ENCODE measurements at places on chromosomes 6 and 20.

- no peak for DNase-seq
Observed at GRCh38 chr20:9966966-9967365, 67.8 kb upstream of the ANKEF1 start.

GRCh38 chr20:38135651-38136420 lies 29.2 kb downstream of the TGM2 start:
- DNase-seq, result no peak

- no peak for DNase-seq
Observed at GRCh38 chr6:82138075-82138791, 109.3 kb downstream of the IBTK start.

GRCh38 chr6:54877713-54878317 lies 31.2 kb downstream of the FAM83B start:
- DNase-seq, result no peak

GRCh38 chr6:164208371-164208770 lies 793.9 kb downstream of the QKI start:
- DNase-seq, result no peak

DNA sequence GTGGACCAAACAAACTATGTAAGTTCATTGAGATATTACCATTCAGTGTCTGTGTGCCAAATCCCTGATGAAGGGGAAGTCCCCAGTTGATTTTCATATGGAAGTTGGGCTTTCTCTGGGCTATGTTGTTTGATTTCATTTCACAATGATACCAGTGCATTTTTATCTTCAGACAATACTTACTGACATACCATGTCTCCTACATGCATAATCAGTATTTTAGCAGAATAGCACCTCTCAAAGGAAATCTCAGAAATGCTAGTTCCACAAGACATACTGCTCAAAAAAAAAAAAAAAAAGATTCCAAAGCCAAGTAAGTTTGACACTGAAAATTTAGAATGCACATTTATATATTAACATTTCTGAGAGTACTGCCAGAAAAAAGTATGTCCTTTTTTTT lies 168.8 kb upstream of the RNF217 start:
- no peak for DNase-seq

GRCh38 chr20:59195316-59195993 lies 31.8 kb downstream of the ZNF831 start:
- no peak for DNase-seq

GRCh38 chr6:26327450-26328264 lies 37.3 kb upstream of the BTN3A2 start:
- DNase-seq, result peak; percentile 76

- DNase-seq, result no peak
Observed at GRCh38 chr20:25336561-25337422, 53.8 kb downstream of the ABHD12 start.

DNA sequence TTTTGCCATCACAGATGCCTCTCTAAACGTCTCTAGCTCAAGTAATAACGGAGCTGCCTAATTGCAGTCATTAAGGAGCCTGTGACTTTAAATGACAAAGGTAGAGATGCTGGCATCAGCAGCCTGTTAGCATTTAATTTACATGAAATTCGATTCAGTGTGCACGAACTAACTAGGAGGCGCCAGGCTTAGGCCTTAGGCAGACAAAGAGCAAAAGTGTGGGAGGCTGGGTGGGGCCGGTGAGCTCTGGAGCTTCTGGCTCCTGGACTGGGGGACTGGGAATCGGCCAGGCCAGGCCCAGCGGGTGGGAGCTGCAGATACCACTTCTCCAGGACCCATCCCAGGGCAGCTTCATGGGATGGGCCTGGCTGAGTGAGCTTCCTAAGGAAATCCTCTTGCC lies 170.0 kb upstream of the AGPAT4 start:
- no peak for DNase-seq

DNA sequence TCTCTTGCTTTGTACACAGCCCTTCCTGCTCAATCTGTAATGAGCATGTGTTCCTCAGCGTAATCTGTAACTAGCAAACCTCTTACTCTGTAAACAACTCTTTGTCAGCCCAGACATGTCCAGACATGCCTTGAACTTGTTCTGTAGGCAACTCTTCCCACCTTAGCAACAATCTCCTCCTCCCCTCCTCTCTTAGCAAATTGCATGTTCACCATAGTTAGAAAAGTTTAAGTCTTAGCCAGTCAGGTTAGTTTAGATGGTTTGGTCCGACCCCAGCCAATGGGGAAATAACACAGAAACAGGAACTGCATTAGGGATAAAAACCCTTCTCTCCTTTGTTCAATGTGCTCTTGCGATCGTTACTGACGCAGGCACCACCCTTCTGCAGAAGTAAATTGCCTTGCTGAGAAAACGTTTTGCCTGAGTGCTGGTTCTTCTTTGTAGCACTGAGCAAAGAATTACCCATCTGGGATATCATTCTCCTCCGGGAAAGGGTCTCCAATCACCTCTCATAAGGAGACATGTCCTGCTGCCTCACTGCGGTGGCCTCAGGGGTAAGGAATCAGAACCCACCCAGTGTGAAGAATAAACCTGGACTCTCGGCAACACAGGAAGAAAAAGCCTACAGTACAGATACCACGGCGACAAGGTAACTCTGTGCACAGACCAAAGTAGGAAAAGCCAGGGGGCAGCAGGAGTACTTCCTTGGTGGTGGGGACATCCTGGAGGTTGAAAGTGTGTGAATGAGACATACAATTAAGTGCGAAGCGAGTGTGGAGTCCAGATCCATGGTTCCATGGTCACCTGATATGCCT lies 26.2 kb downstream of the PLN start:
- no peak for DNase-seq

GRCh38 chr6:125095580-125096301 lies 57.8 kb upstream of the TPD52L1 start:
- DNase-seq, result no peak

- DNase-seq, result no peak
Observed at GRCh38 chr6:25482996-25483395, 169.0 kb upstream of the SCGN start.

- DNase-seq, result no peak
Observed at GRCh38 chr20:63402181-63402859, 41.2 kb upstream of the CHRNA4 start.

- DNase-seq, result no peak
Observed at GRCh38 chr20:61806314-61806713, 259.4 kb downstream of the TAF4 start.

GRCh38 chr20:37934634-37935375 lies 31.9 kb downstream of the VSTM2L start:
- DNase-seq, result no peak

DNA sequence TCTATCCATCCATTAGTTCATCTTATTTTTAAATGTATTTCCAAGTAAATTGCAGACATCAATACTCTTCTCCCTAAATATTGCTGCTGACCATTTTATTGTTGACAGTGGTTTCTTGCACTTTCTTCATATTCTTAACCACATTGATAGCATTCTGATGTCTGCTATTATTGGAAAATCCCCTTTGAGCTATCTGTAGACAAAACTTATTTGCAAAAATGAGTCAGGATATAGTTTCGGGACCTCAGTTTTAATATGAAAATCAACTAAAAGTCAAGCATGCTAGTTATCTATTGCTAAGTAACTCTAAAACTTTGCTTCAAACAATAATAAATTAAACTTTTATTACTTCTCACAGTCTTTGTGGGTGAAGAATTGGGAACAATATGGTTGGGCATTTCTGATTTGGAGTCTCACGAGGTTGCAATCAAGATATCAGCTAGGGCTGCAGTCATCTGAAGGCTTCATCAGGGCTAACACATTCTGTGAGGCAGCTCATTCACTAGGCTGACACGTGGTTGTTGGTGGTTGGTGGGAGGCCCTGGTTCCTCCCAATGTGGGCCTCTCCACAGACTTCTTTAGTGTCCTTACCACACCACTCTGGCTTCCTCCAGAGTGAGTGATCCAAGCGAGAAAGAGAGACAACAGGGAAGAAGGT lies 32.7 kb downstream of the CD109 start:
- peak; percentile 58 for DNase-seq

DNA sequence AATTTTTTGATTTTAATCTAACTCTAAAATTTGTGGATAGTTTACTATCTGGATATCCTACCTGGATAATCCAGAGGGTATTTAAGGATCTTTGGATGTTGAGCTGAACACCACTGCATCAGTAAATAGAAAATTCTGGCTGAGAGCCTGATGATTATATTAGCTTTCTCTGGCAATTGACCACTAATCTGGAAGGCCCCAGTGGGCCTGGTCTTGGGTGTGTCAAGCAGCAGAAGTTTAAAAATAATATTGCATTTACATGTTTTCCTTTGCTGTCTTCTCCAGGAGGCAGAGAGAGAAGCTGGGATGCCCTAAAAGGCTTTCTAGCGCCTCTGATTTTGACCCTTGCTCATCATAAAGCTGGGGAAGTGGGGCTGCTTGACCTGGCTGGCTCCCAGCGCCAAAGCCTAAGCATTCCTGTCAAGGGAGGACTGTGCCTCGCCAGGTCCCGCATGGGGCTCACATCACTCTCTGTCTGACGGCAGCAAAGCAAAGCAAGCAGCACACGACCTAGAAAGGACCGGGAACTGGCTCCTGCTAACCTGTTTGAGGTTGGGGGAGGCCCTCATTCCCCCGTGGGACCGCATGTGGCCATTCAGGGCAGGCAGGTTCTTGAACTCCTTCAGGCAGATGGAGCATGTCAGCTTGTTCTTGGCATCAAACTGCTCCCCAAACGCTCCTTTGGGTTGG lies 46.6 kb upstream of the MRPS10 start:
- DNase-seq, result no peak

- no peak for DNase-seq
Observed at GRCh38 chr6:126302191-126302590, 37.7 kb upstream of the CENPW start.

- DNase-seq, result no peak
Observed at GRCh38 chr6:158768436-158768835, 50.7 kb downstream of the EZR start.

DNA sequence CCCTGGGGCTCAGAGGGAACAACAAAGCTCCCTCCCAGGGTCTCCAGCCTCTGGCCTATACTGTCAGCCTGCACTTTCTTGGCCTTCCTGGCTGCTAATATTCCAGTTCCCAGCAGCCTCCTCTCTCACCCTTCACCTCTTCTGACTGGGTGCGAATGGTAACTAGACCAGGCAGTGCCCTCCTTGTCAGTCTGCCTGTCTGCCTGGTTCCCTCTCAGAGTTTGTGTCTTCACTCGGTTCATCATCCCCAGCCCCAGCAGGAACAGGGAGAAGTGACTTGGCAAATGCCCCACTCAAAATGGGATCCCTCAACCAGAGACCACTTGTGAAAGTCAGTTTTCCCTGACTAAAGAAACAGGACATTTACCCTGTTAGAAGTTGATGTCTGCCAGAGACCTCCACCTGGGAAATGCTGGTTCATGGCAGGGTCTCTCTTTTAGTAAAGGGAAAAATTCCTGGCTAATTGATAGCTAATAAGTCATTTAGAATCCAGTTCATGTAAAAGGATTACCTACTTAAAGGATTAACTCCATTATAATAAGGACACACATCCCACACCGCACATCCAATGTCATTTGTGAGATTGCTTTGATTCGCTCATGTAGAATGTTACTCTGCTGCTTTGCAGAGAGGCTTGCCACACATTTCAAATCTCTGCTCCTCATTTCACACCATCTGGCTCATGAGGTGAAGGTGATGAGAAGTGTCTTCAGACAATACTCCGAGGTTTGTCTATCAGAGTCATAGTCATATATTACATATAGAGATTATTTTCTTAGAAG lies 18.6 kb upstream of the MICB start:
- no peak for DNase-seq

GRCh38 chr20:14553774-14554534 lies 216.5 kb upstream of the FLRT3 start:
- DNase-seq, result no peak

DNA sequence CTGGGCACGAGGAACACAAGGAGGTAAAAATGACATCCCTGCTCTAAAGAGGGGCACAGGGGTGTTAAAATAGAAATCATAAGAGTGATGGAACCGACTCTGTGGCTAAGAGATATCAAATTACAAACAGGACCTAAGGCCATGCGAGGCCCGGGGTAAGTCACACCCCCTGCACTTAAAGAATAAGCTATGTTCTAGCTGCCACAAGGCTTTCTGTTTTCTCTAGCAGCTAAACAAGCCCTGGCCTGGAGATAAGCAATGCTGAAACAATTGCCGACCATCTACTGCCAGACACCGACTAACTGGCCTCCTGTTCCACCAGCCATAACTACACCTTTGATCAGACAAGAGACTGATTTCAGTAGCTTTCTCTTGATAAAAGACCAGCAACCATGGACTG lies 32.4 kb downstream of the MDGA1 start:
- no peak for DNase-seq

- DNase-seq, result no peak
Observed at GRCh38 chr6:25103603-25104002, 167.8 kb upstream of the RIPOR2 start.

- no peak for DNase-seq
Observed at GRCh38 chr6:165110860-165111259, 198.5 kb downstream of the C6orf118 start.

DNA sequence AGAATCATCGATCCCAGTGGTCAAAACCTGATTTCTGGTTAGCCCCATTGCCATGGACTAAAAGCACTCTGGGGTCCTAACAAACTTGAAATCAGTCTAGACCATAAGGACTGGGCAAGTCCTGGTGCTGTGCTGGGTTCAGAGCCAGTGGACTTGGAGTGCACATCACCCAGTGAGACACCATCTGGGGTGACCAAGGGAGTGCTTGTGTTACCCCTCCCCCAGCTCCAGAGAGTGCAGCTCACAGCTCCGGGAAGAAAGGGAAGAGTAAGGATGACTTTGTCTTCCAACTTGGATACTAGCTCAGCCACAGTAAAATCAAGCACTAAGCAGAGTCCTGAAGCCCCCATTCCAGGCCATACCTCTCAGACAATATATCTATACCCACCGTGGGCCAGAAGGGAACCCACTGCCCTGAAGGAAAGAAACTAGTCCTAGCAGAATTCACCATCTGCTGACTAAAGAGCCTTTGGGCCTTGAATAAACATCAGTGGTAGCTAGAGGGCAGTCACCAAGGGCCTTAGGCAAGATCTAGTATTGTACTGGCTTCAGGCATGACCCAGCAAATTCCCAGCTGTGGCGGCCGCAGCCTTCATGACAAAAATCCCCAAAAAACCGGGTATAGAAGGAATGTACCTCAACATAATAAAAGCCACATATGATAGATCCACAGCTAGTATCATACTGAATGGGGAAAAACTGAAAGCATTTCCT lies 153.5 kb upstream of the OGFRL1 start:
- no peak for DNase-seq

DNA sequence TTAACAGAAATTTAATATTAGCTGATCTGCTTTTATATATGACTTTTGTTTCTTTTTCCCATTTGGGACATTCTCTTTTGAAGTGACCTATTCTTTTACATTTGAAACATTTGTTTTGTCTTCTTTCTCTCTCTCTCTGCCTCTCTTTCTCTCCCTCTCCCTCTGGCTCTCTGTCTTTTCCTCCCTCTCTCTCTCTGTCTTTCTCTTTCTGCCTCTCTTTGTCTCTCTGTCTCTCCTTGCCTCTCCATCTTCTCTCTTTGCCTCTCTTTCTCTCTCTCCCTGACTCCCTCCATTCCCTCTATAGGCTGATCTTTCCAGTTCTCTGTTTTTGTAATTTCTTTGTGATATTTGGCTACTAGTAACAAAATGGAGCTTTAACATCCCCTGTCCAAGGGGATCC lies 52.0 kb upstream of the TULP1 start:
- no peak for DNase-seq

- no peak for DNase-seq
Observed at GRCh38 chr20:21661488-21662055, 43.9 kb upstream of the PAX1 start.

- DNase-seq, result no peak
Observed at GRCh38 chr6:167861424-167861823, 34.7 kb downstream of the AFDN start.

- peak; percentile 66 for DNase-seq
Observed at GRCh38 chr6:166515072-166515810, 71.2 kb downstream of the RAMACL start.
